ENCODE measurements at places on chromosomes 12 and 14. TPM values are rescaled to one million over a fixed set of nuclear protein-coding genes. Genes with fewer than 3 reads are reported as not detected.

KDM2B gene
- 15.0 TPM for total RNA-seq

RASAL1 gene
- total RNA-seq: 2.0 TPM

FGF23 gene
- not detected for total RNA-seq

ACOT6 gene
- not detected for total RNA-seq

FOS gene
- 3,038 TPM for total RNA-seq

TMEM63C gene
- not detected for total RNA-seq

BAZ1A gene
- total RNA-seq: 51.6 TPM

HCAR3 gene
- total RNA-seq: 0.41 TPM

KLRC4 gene
- 4.2 TPM for total RNA-seq

CLEC4C gene
- total RNA-seq: not detected

CCDC197 gene
- total RNA-seq: not detected

FAIM2 gene
- 2.8 TPM for total RNA-seq

LYZ gene
- total RNA-seq: 99.9 TPM

DAD1 gene
- 109 TPM for total RNA-seq

COL2A1 gene
- total RNA-seq: 0.14 TPM

GALC gene
- total RNA-seq: 22.9 TPM

MFAP5 gene
- total RNA-seq: 186 TPM

C12orf56 gene
- not detected for total RNA-seq

STAT2 gene
- 161 TPM for total RNA-seq

SRRM4 gene
- 0.21 TPM for total RNA-seq

ZC3H14 gene
- 82.9 TPM for total RNA-seq

VPS37B gene
- total RNA-seq: 30.9 TPM

ACTR6 gene
- total RNA-seq: 17.6 TPM

INHBC gene
- not detected for total RNA-seq

CLEC14A gene
- total RNA-seq: 31.4 TPM

POU6F1 gene
- 14.5 TPM for total RNA-seq

HHIPL1 gene
- 10.0 TPM for total RNA-seq

TSHR gene
- not detected for total RNA-seq

WNT1 gene
- 1.2 TPM for total RNA-seq

PRPH gene
- 2.5 TPM for total RNA-seq

HSPB8 gene
- 172 TPM for total RNA-seq

OVCH1 gene
- total RNA-seq: 0.78 TPM

C12orf76 gene
- total RNA-seq: 18.1 TPM

REP15 gene
- 5.6 TPM for total RNA-seq

PMEL gene
- total RNA-seq: not detected

ARHGAP9 gene
- 32.0 TPM for total RNA-seq

SOCS4 gene
- total RNA-seq: 18.3 TPM

POMT2 gene
- 15.8 TPM for total RNA-seq

ADAMTS20 gene
- total RNA-seq: not detected

ERP27 gene
- 2.4 TPM for total RNA-seq

NEUROD4 gene
- not detected for total RNA-seq

PLEKHG3 gene
- 71.5 TPM for total RNA-seq

NXPH4 gene
- 0.81 TPM for total RNA-seq

C14orf39 gene
- not detected for total RNA-seq

AICDA gene
- not detected for total RNA-seq

AHNAK2 gene
- total RNA-seq: 22.6 TPM

SLC38A2 gene
- total RNA-seq: 384 TPM

KCNC2 gene
- total RNA-seq: not detected

SLC6A15 gene
- total RNA-seq: not detected

Measured in thoracic aorta (tissue), 2 donors.